ENCODE measurements at places on chromosomes 1 and 21.

DNA sequence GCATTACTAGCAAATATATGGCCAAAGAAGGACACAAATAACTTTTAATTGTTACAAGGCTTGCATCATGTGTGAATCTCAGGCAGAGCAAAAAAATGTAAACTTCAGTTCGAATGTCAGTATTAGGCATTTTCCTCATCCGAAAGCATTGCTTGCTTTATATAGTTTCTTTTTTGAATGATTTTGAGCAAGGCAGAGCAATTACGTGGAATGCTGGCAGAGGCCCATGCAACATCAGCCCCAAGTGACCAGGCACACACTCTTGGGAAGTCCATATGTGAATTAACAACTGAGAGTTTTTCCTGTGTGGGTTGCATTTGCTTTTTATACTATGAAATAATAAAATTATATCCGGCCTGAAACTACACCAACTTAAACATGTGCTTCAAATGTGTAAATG lies 274.8 kb downstream of the PTPRC start:
- no peak for DNase-seq

DNA sequence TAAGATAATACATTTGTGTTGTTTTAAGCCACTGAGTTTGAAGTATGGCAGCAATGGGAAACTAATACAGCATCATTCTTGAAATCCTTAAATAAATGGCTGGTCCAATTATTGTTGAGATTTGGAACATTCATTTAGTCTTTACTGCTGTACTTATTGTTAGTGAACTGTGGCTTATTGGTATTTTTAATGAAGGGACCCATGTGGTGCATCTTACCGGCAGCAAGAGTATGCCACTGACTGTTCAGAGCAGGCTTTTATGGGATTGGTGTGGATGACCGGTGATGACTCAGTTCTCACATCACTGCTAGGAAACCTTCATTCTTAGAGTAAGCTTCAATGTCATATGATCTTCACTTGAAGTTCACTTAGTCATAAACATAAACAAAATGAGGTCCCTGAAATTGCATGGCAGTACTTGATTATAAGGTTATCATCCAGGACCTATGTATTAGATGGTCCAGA lies 31.5 kb downstream of the PRKAA2 start:
- DNase-seq: no peak

GRCh38 chr1:205444931-205445645 lies 10.8 kb downstream of the BLACAT1 start:
- peak; percentile 51 for DNase-seq

DNA sequence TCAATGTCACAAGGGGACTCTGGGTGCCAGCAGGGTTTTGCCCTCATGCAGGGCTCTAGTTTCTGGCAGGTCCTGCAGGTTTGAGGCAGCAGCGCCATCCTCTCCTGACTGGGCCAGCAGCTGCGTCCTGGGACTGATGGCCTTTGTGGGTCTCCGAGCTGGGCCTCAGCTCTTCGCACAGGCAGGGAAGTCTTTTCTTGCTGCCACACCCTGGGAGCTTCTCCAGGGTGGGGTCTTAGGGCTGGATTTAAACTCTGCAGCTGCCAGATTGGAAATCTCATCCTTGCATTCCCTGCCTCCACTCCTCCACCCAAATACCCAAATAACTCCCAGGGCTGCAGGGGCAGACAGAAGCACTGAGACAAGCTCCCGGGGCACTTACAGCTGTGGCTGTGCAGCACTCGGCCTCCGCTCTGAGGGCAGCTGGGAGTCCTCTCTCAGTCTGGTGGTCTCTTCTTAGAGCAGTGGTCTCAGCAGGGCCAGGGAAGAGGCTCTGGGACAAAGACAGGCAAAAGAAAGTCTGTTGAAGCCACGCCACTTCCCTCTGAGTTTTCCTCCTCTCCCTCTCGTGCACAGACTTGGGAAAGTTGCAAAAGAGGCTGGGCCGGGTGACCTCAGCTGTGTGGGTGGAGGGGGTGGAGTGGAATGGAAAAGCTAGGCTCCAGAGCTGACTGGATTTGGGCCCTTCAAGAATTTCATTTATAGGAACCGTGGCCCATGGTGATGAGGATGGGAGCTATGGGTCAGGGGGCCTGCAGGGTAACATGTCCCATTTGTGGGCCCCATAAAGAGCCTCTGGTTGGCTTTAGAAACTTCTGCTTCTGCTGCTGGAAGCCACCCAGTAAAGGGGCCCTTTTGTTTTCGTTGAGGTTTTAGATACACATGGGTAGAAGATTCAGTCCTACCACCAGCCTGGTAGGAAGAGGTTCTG lies at the start of gene RAB7B:
RAB7B (minus strand) TSS at position 525 of the 931 bp plus-strand sequence. CDS start 9,260 bp downstream, outside the sequence.
- DNase-seq: peak; percentile 5

DNA sequence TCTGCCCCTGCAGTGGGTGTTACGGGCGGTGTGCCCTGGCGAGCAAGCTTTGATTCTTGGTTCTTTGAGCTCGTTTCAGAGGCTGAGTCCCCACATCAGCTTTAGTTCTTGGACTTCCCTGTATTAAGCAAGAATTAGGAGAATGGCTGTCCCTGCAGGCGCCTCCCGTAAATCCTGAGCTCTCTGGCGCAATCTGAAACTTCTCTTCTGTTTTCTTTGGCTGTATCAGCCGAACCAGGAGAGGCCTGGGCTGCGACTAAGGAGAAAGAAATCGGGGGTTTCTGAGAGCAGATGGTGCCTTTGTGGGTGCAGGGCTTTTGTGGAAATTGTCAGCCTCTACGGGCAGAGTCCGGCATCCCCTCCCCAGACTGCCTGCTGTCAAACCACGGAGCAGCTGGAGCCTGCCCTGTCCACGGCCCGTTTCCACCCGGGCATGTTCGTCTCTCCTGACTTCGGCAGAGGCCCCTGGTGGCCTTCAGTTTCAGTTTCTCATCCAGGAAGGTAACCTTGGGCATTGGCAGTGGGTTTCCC lies 17.9 kb downstream of the CSTB start:
- DNase-seq: no peak

- DNase-seq: no peak
Measured at GRCh38 chr1:100628631-100629081, 90.7 kb downstream of the GPR88 start.

GRCh38 chr1:180282401-180283044 lies 52.5 kb downstream of the LHX4 start:
- no peak for DNase-seq

DNA sequence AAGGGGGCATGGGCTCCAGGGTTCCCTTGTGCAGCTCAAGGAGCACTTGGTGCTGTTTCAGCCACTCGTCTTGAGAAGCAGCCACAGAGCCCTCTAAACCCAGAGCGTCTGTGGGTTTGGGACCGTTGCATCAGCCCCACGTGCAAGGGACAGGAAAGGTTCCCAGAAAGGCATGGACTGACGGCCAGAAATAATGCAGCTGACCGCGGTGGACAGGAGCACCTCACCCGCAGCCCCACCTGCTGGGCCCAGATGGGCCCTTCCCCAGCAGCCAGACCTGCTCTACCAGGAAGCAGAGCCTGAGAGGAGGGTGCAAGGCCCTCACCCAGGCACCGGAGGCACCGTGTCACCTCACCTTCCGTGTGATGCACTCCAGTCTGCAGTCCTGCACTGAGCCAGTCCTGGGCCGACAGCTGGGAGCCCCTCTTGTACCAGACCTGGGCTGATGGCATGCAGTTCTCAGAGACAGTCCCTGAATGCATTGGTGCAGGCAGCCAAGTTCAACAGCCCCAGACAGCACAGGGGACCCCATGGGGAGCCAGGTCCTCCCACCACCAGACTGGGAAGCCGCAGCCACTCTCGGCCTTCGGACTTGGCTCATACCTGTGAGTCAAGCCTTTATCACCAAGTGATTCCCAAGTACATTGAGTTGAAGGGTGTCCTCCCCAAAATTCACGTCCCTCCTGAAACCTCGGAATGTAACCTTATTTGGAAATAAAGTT lies 4.8 kb upstream of the TFF3 start:
- no peak for DNase-seq

DNA sequence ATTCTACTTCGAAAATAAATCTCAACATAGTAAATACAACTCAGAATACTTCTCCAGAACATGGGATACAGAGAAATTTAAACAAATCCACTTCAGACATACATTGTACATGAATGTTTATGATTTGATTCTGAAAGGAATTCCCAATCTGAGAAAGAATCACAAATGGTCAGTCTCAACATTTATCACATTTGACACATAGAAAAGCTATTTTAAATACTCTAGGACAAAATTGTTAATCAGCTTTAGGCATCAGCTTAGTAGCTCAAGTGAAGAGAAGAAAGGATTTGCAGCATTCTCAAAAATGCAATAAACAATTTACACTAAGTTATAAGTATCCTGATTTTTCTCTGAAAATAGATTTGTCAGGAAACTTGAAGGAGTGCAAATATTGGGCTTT lies 184.8 kb downstream of the PTPRC start:
- no peak for DNase-seq

GRCh38 chr1:68111519-68112436 lies 61.4 kb upstream of the DIRAS3 start:
- DNase-seq: peak; percentile 66

GRCh38 chr1:212879947-212880690 lies 22.0 kb downstream of the FLVCR1 start:
- DNase-seq: no peak

DNA sequence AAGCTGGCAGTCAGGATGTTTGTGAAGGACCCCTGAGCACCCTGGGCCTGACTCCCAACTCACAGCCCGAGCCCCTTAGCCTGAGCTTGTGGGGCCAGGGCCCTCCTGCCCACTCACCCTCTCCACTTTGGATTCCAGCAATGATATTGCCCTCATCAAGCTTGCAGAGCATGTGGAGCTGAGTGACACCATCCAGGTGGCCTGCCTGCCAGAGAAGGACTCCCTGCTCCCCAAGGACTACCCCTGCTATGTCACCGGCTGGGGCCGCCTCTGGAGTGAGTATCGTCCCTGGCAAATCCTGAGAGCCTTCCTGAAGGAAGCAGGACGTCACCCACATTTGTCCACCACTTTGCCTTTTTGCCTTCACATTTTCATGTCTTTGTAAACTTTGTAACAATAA lies 5.0 kb downstream of the CTRC start:
- DNase-seq: no peak

- no peak for DNase-seq
Measured at GRCh38 chr1:108316545-108316944, 72.7 kb upstream of the NBPF4 start.

- DNase-seq: no peak
Measured at GRCh38 chr21:33217138-33217520, 12.6 kb upstream of the IFNAR2 start.

- DNase-seq: no peak
Measured at GRCh38 chr1:234934611-234935033, 194.0 kb downstream of the TOMM20 start.

DNA sequence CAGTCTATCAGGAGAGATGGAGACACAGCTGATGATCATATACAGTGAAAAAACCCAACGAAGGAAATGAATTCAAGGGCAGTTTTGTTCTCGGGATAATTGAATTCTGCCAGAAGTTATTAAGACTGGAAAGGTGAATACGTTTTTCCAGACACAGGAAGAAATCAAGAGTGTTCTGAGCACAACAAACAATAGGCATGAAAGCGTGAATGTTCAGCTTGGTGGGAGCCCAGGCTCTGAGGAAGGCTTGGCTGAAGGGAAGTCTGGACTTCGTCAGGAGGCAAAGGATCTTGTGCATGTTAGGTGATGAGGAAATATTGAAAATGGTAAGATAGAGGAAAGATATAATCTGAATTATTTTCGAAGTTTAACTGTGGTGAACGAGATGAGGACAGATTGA lies 50.4 kb downstream of the CYYR1 start:
- DNase-seq: no peak

- DNase-seq: no peak
Measured at GRCh38 chr1:234672349-234673135, 62.6 kb upstream of the IRF2BP2 start.

GRCh38 chr1:203557390-203557789 lies 63.4 kb downstream of the OPTC start:
- no peak for DNase-seq

GRCh38 chr1:228362884-228363450 lies 43.7 kb downstream of the TRIM11 start:
- no peak for DNase-seq

- DNase-seq: no peak
Measured at GRCh38 chr1:111592389-111593361, 26.9 kb upstream of the RAP1A start.

- DNase-seq: no peak
Measured at GRCh38 chr21:39084979-39085729, 98.1 kb downstream of the PSMG1 start.

- no peak for DNase-seq
Measured at GRCh38 chr1:209613400-209614150, 30.1 kb downstream of the CAMK1G start.

DNA sequence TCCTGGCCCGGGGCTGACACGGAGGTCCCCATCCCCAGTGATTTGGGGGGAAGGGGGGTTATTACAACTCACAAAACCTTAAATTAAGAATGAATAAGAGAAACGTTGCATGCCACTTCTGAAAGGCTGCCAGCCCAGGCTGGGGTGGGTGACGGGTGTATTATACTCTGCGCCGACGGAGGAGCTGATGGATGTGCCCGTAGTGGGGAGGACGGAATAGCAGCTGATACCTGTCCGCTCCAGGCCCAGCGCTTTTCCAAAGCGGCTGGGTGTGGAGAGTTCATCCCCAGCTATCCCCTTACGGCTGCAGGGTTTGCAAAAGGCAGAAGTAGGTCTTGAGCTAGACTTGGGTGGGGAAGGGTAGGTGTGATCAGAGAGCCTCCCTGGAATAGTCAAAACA lies 63.8 kb upstream of the CASZ1 start:
- no peak for DNase-seq

- no peak for DNase-seq
Measured at GRCh38 chr1:36040238-36040637, 43.7 kb upstream of the TEKT2 start.

GRCh38 chr21:41927727-41928409 lies 25.9 kb downstream of the C2CD2 start:
- no peak for DNase-seq

- no peak for DNase-seq
Measured at GRCh38 chr1:198829356-198829755, 190.5 kb downstream of the PTPRC start.

DNA sequence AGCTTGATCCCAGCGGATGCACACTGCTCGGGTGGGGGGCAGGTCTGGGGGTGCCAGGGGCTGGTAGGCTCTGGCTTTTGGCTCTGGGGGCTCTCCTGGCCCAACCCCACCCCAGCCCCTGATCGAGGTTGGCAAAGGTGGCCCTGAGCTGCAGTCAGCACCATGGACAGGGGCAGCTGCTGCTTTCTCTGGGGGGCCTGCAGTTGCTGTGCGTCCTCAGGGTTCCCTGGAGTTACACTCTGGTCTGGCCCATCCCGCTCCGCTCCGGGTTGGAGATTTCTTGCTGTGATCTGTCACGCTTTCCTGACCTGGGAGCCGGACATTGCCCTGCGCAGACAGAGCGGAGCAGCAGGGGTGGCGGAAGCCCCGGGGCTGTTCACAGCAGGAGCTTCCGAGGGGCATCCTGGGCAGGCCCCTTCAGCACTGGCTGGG lies 8.0 kb upstream of the PLCH2 start:
- no peak for DNase-seq

DNA sequence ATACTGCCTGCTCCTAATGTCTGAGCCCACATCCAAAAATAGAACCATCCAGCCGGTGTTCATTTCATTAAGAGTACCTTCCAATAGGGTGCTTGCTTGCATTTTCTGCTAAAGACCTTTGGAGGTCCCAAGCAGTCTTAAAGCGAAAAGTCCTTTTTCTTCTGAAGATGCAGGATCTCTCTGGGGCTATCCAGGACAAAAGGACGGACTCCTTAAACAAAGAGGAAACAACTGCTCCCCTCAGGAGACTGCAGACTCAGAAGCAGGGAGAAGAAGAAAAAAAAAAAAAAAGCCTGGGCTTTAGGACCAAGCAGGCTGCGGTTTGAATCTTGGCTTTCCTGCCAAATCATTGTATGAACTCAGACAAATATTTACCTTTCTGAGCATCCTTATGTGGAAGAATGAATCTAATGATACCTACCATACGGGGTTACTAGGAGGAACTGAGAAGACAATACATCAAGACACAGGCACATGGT lies 204.0 kb downstream of the PLPP3 start:
- DNase-seq: no peak

GRCh38 chr1:220873868-220874655 lies 5.2 kb upstream of the HLX start:
- peak; percentile 23 for DNase-seq
